ENCODE measurements at places on chromosomes 11 and 22.
A peak's percentile ranks its signal among the peaks of the same experiment; 100 is the strongest.

DNA sequence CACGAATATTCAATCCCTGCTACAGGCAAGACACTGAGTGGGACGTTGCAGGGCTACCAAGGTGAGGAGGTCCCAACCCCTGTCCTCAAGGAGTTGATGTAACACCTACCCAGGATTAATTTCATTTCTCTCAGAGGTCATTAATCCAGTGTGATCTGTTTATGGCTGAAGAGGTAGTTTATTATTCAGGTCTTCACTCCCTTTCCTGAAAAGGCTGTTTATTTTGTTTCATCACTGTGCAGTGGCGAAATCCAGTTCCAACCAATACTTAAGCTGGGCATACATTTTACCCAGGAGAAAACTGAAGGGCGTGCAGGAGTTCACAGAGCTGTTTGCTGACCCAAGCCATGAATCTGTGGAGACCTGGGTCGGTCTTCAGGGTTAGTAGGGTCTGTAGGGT is 2.7 kb upstream of the PTPRJ start:
- no peak for DNase-seq

DNA sequence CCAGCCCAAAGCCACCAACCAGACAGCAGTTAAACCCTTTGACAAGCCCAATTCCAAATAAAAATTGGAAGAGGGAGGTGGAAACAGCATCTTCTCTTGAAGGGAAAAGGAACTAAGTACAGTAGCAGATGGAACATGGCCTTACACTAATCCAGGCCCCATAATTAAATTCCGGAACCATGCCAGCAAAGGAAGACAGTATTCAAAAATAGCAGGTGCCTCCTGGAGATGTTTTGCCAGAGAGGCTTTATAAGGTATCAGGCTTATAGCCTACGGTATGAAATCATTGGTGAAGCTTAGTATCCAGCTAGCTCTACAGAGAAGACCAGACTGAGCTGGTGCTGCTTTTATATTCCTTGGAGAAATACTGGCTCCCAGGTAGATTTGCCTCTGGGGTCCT is 344.1 kb upstream of the API5 start:
- no peak for DNase-seq

DNA sequence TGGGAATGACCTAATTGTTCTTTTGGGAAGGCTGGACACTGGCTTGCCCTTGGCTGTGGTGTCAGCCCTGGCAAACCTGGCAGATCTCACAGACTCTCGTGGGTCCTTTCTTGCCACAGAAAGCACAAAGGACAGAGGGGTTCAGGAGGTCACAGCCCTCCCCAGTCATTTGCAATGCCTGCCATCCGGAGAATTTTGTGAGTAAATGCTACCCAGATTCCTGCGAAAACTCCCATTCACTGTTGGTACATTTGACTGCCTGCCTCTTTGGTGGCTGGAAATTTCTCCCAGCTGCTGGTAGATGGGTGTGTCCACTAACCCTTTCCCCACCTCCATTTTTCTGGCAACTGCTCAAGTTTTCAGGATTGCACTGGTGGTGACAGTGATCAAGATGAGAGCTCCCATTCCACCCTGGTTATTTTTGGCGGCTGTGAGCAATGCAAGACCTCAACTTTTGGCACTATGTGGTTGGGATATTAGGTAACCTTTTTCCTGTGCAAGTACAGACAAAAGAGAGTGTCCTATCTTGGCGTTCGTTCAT is 155.7 kb downstream of the NAV2 start:
- DNase-seq: peak; percentile 72

DNA sequence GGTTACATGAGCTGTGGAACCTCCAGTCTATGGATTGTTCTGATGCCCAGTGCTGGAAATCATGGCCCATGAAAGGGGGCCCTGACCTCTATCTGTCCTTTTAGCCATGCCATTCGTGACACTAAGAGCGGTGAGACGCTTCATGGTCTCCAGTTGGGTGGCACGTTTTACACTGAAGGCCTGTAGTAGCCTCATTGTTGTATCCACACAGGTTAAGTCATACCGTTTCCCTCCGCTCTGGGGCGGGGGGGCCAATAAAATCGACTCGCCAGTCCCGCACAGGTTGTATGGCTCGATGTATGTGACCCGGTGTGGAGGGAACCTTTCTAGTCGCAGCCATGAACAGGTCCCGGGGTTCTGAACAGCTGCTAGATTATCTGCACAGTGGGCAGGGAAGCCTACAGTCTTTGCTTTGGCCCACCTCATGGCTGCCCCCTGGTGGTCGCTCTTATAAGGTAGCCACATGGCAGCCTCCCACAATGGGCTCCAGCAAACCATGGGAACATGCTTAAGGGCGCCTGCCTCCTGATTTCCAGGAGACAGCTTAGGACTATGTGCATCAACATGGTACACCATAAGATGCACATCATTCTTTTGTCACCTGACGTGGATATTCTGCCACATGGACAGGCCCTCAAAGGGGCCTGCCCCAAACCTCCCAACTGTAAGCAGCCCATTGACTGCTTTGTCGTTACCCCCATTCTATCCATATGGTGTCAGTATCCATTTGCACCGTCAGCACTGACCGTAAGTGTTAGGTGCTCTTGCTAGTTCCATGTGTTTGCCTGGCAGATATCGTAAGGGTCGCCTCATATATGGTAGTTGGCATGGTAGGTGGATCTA is 19.7 kb upstream of the APOL3 start:
- DNase-seq: peak; percentile 43

DNA sequence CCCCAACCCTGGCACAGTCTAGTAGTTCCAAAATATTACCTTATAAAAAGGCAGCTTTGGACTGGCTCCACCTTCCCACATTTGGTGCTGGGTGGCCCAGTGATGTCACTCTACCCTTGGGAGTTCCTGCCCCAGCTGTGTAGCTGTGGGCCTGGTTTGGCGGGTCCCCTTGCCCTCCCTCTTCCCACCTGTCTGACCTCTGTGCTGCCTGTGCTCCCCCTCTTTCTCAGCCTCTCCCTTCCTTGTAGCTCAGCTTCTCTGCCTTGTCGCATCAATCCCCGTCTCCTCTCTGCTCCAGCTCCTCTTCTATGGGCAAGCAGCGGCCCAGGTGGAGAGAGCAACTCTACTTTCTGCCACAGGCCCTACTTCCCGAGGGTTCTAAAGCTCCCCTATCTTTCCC is 54.6 kb downstream of the CHRDL2 start:
- no peak for DNase-seq

DNA sequence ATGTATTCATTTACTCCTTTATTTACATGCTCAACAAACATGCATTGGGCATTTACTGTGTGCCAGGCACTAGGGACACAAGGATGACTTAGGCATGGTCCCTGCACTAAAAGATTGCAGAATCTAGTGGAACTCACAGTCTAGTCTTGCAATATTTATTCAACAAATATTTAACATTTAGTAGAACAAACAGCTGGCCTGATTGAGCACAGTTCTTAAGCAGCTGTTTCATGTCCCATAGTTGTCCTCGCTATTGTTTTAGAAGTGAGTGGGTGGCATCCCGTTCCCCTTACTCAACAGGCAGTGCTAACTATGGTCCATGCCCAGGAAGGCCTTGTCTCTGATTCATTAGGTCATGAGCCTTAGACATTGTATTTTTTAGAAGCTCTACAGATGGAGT is 459.9 kb upstream of the CADM1 start:
- DNase-seq: no peak

- DNase-seq: no peak
Measured at GRCh38 chr11:86197448-86197847, 47.1 kb upstream of the EED start.

DNA sequence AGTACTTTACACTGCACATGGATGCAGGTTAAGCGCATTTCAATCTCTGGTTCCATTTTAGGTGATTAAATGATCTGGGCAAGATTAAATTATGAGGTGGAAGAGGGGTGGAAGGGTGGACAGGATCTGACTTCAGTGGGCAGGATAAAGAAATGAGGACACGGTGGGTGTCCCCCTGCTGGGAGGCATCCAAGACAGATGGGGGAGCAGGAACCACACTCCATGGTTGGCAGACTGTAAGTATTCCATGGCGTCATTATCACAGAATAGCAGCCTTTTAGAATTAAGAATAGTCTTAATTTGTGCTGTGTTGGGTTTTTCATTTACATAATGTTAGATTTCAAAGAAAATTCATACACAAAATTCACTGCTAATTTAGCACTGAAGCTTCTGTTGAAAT is 7.6 kb upstream of the SORL1 start:
- DNase-seq: no peak

DNA sequence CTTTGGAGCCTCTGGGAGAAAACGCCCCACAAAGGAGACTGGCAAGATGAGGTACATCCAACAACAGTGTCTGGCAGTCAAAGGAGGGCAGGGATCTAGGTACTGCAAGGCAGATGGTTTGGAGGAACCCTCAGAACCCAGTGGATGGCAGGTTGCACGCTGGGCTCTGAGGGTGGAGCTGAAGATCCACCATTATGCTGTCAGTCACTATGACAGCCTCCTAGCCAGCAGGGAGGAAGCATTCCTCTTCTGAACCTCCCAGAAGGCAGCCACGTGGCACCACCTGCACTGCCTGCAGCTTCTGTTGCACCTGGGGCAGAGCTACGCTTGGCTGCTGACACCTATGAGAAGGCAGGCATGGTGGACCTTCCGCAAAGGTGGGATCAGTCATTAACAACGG is 40.2 kb downstream of the HTR3A start:
- no peak for DNase-seq

GRCh38 chr11:315516-315994 is 1.7 kb downstream of the IFITM1 start:
- DNase-seq: no peak

DNA sequence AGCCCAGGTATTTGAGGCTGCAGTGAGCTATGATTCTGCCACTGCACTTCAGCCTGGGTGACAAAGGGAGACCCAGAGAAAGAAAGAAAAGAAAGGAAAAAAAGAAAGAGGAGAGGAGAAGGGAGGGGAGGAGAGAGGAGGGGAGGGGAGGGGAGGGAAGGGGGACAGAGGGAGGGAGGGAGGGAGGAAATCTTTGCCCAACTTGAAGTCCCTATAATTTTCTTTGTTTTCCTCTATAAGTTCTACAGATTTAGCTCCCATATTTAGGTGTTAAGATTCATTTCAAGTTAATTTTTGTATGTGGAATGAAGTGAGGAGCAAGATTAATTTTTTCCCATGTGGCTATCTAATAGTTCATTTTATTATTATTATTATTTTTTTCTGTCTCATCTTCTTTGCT is 328.3 kb downstream of the LARGE1 start:
- no peak for DNase-seq

GRCh38 chr11:129637473-129637872 is 178.2 kb upstream of the TMEM45B start:
- no peak for DNase-seq

- DNase-seq: no peak
Measured at GRCh38 chr22:24893341-24894070, 53.0 kb downstream of the LHFPL7 start.

- DNase-seq: no peak
Measured at GRCh38 chr11:125335106-125335505, 161.0 kb downstream of the FEZ1 start.

- DNase-seq: no peak
Measured at GRCh38 chr11:289712-290620, 1.0 kb downstream of the PGGHG start.

DNA sequence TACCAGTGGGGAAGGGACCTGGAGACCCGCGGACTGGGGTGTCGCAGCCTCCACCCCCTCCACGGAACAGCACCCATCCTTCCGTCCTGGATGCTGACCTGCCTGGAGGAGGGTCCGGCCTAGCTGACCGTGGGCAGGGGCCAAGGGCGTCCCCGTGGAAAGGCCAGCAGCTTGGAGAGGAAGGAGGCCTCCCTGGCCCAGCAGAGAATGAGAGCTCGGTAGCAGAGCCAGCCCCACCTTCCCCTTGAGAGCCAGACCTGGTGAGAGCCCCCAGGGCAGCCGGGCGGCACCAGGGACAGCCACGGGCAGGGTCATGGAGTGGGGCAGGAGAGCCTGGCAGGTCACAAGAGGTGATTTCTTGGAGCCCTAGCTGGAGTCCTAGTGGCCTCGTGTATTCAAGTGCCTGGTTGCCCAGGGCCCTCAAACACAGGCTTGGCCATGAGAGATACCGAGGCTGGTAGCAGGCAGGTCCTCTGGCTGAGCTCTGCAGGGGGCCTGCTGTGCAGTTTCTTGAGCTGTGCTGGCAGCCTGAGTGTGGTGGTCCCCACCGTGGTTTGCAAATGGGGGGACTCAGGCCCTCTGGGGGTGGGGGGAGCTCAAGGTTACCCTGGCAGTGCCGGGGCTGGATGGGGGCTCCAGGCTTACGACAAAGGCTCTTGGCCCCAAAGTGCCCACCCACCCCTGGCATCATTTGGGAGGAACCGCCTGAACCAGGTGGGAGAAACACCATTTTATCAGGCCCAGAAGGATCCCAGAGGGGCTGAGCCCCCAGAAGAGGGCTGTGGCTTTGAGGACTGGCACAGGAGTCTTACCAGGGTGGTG is 7.6 kb downstream of the TSPAN32 start:
- DNase-seq: no peak

- no peak for DNase-seq
Measured at GRCh38 chr11:71331631-71332030, 79.3 kb upstream of the SHANK2 start.

GRCh38 chr11:36512016-36512415 is 1.9 kb upstream of the TRAF6 start:
- DNase-seq: no peak

DNA sequence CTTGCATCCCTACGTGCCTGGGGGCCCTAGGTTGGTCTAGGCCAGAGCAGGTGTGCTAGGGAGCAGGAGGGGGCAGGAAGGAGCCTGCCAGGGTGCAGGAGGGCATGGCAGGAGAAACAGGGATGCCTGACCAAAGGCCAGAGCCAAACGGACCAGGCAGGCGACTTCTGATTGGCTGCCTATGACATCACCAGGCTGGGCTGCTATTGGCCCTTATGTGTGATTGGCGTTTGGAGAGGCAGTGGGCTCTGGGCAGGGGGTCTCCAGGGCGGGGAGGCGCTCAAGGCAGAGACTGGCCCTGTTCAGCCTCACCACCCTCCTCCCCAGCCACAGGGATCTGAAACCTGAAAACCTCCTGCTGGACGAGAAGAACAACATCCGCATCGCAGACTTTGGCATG is 44.4 kb downstream of the MOB2 start:
- no peak for DNase-seq

GRCh38 chr11:16856022-16856471 is 117.6 kb downstream of the C11orf58 start:
- DNase-seq: no peak

- no peak for DNase-seq
Measured at GRCh38 chr11:75940911-75941310, 125.9 kb downstream of the UVRAG start.

- no peak for DNase-seq
Measured at GRCh38 chr11:67356387-67356863, 3.1 kb upstream of the POLD4 start.
